ENCODE measurements at places on chromosomes 12 and 14. TPM values are rescaled to one million over a fixed set of nuclear protein-coding genes. Genes with fewer than 3 reads are reported as not detected.
A peak's percentile ranks its signal among the peaks of the same experiment; 100 is the strongest.

- no peak overlapping the region for H3K4me3 ChIP-seq
- H3K4me1 ChIP-seq: no peaks in the 10 kb centered on the region
- no peaks in the 10 kb centered on the region for H3K36me3 ChIP-seq
- no peak for DNase-seq
- H3K27me3 ChIP-seq: no peaks in the 10 kb centered on the region
Measured at GRCh38 chr12:103773109-103773910, 67.7 kb downstream of the NT5DC3 start.

CBX5 gene
- 21.6 TPM for total RNA-seq

DNA sequence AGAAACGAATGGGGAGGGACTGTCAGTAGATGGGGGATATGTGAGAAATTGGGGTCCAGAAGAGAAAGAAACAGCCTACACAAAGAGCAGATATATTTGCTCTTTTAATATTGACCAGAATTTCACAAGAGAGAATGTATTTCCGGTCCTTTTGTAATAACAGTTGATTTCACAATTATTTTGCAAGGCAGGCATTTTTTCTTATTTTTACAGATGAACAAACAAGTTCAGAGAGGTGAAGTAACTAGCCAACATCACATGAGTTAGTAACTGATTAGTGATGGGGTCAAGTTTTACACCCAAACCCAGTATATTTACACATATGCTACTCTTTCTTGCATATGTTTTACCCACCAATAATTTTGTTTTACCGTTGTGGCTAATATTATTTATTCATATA, 188.2 kb downstream of the NAV3 start:
- no peaks in the 10 kb centered on the region for H3K36me3 ChIP-seq
- H3K27me3 ChIP-seq: no peaks in the 10 kb centered on the region

GRCh38 chr14:56027916-56028712, 90.1 kb upstream of the PELI2 start:
- no peak overlapping the region for H3K4me3 ChIP-seq
- no peaks in the 10 kb centered on the region for H3K36me3 ChIP-seq
- no peak overlapping the region for H3K27ac ChIP-seq
- no peaks in the 10 kb centered on the region for H3K4me1 ChIP-seq
- H3K27me3 ChIP-seq: no peaks in the 10 kb centered on the region

DNA sequence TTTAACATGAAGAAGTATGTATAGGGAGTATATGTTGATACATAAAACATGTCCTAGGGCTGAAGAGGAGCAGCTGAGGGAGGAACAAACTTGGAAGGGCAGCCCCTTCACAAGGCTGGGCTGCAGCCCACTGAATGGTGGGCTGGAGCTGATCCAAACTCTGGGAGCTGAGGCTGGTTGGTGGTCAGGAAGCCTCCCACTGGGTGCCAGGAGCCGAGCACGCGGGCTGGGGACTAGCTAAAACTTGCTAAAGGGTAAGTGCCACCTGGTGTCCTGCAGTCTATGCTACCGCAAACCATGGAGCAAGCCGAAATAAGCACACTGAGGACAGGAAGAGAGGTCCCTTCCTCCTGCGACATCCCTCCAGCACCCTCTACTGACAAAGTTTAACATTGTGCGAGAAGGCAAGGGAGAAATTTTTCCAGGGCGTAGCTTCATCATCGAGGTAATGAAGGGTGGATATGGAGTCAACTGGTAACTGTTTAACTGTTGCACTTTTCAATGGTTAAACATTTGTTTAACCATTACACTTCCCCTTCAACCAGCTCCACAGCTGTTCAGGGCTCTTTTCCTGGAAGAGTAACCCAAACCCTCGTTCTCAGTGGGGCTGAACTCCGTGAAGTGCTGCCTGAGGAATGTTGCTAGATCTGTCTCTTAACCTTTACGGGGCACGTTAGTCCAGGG, 42.2 kb downstream of the EGLN3 start:
- H3K36me3 ChIP-seq: no peaks in the 10 kb centered on the region
- H3K27me3 ChIP-seq: no peaks in the 10 kb centered on the region
- no peak for DNase-seq
- no peak overlapping the region for H3K4me3 ChIP-seq
- H3K27ac ChIP-seq: no peak overlapping the region

- peaks cover 24% of the 10 kb centered on the region for H3K36me3 ChIP-seq
- H3K27ac ChIP-seq: peak within 1 kb of the TSS; percentile 44
- no peak for DNase-seq
- no peaks in the 10 kb centered on the region for H3K27me3 ChIP-seq
- H3K4me1 ChIP-seq: peaks cover 31% of the 10 kb centered on the region
Measured at GRCh38 chr12:53207042-53207441, at the start of gene ITGB7. Gene ITGB7, minus strand, starts transcription at chr12:53207251. Its CDS starts 6,808 bp downstream, at chr12:53200443.

DNA sequence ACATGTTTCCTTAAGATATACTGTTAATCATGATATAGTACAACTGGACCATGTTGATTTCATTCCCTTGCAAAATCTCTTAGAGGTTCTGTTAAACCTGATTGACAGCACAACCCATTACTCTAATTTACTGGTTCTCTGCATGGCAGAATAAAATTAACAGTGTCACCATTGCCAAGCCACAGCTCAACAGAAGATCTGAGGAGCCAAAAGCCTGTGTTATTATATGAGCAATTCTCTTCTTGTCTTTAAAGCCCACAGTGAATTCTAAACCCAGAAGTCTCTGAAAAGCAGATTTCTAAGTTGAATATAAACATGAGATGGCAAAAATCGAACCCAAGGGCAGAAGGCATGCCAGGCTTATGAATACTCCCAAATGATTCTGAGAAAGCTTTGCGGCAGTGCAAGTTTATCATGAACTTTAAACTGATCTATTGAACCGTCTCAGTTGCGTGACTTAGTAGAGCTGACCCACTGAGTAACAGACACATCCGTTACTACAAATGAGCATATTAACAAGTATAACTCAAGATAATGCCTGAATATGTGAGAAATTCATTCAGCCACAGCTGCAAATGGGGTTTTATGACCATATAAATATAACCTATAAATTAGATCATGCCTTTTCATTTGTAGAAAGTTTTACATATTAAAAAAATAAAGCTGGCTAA, 78.2 kb downstream of the IPO8 start:
- no peaks in the 10 kb centered on the region for H3K27me3 ChIP-seq
- H3K27ac ChIP-seq: no peak overlapping the region
- no peaks in the 10 kb centered on the region for H3K4me1 ChIP-seq
- no peaks in the 10 kb centered on the region for H3K36me3 ChIP-seq
- no peak overlapping the region for H3K4me3 ChIP-seq

JDP2 gene
- 66.5 TPM for total RNA-seq

GRCh38 chr12:102883204-102883799, 33.7 kb downstream of the PAH start:
- no peaks in the 10 kb centered on the region for H3K27me3 ChIP-seq
- no peak overlapping the region for H3K27ac ChIP-seq
- H3K4me3 ChIP-seq: no peak overlapping the region
- peaks cover 6% of the 10 kb centered on the region for H3K4me1 ChIP-seq

GRCh38 chr14:67251573-67252226, 10.5 kb downstream of the PALS1 start:
- H3K4me1 ChIP-seq: peaks cover 42% of the 10 kb centered on the region
- H3K36me3 ChIP-seq: no peaks in the 10 kb centered on the region
- no peak overlapping the region for H3K4me3 ChIP-seq
- no peak overlapping the region for H3K27ac ChIP-seq
- no peak for DNase-seq

ANKRD33 gene
- total RNA-seq: not detected

DNA sequence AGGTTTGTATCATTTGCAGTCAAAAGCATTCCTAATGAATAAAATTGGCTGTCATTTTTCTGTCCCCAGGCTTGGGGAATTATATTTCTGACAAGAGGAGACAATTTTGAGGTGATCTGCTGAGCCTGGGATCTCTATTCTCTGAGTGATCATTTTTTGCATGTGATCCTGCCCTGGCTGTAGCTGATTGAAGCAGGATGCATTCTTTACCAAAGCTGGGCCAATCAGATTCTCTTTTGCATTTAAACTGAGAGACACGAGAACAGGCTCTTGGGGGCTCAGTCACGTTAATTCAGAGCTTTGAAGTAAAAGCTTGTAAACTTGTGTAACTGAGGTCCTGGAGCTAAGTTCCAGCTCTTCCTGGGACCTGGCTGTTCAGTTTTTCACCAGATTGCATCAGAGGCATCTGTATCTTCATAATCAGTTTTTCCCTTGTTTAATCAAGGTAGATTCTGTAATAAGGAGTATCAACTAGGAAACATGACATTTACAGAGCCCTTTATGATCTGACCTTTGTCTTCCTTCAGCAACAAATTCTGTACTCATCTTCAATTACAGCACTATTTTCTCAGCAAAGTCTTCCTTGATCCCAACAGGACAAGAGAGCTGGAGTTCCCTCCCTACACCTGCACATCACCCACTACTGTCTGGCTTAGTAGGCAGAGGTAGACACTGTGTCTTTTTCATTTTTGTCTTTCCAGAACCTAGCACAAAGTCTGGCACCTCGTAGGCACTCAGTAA, 35.0 kb upstream of the MANSC4 start:
- H3K27me3 ChIP-seq: no peaks in the 10 kb centered on the region
- no peaks in the 10 kb centered on the region for H3K4me1 ChIP-seq
- H3K27ac ChIP-seq: no peak overlapping the region
- no peak overlapping the region for H3K4me3 ChIP-seq
- no peaks in the 10 kb centered on the region for H3K36me3 ChIP-seq
- no peak for DNase-seq

DNA sequence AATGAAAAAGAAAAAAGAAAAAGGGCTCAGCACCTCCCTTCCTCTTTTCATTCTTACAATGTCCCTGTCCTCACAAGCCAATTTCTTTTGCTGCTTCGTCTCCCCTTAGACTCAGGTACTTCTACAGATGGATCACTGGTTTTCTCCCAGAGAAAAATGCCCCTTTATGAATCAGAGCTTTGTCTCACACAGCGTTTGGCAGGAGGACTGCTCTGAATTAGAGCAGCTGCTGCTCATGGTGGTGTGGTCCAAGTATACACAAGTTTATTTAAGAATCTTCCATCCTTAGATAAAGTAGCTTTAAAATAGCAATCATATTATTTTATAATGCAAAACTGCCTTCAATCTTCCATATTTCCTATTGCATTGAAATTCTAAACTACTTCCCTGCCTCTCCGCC, 80.3 kb downstream of the SLC8A3 start:
- no peaks in the 10 kb centered on the region for H3K36me3 ChIP-seq
- no peaks in the 10 kb centered on the region for H3K27me3 ChIP-seq
- no peak for DNase-seq
- H3K4me1 ChIP-seq: no peaks in the 10 kb centered on the region
- H3K27ac ChIP-seq: no peak overlapping the region
- no peak overlapping the region for H3K4me3 ChIP-seq

CYP27B1 gene
- total RNA-seq: 1.7 TPM

ITGB7 gene
- total RNA-seq: 3.7 TPM

DNA sequence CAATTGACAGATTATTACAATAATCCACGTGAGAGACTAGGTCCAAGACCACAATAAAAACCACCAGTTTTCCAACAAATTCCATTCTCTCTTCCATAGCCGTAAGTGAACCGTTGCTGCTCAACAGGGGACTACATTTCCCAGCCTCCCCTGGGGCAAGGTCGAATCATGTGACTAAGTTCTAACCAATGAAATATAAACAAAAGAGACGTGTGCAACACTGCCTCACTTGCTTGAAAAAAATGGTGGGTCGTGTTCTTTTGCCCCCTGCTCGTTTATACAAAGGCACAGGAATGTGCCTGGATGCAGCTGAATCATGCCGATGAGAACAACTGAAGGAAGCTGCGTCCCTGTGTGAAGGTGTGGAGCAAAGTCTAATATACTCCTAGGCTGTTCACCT, 51.1 kb downstream of the HSPB8 start:
- no peaks in the 10 kb centered on the region for H3K4me1 ChIP-seq
- DNase-seq: no peak
- no peak overlapping the region for H3K4me3 ChIP-seq
- no peaks in the 10 kb centered on the region for H3K27me3 ChIP-seq
- no peaks in the 10 kb centered on the region for H3K36me3 ChIP-seq

ESR2 gene
- 2.2 TPM for total RNA-seq

DNA sequence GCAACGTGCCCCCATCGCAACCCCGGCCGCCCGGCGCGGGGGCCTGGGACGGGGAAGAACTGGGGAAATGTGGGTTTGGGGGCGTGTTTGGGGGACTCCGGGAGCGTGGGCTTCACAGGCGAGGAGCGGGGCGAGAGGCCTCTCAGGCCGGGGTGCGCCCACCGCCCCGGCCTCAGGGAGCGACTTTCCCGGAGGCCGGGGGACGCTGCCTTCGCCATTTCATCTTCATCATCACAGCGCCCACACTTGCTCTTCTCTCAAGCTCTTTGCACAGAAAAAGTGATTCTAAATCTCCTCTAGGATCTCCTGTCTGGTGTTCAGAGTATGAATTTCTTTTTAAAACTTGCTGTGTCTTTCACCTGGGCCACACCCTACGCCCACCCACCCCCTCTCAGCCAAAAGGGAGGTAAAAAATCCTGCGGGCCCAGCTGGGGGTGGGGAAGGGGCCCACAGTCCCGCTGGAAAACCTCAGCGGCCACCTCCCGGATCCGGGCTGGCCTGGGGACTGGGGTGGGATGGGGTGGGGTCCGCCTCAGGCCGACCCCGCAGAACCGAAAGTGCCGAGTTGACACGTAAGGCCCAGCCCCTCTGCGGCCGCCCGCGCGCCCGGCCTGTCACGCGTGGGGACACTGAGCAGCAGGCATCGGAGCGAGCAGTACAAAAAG, 7.4 kb downstream of the CDKN1B start:
- peaks cover 11% of the 10 kb centered on the region for H3K36me3 ChIP-seq
- H3K27me3 ChIP-seq: no peaks in the 10 kb centered on the region
- H3K4me3 ChIP-seq: peak overlapping the region; percentile 75
- DNase-seq: no peak
- peaks cover 46% of the 10 kb centered on the region for H3K4me1 ChIP-seq

ANO4 gene
- total RNA-seq: 0.74 TPM

MGP gene
- total RNA-seq: 1,065 TPM

DNA sequence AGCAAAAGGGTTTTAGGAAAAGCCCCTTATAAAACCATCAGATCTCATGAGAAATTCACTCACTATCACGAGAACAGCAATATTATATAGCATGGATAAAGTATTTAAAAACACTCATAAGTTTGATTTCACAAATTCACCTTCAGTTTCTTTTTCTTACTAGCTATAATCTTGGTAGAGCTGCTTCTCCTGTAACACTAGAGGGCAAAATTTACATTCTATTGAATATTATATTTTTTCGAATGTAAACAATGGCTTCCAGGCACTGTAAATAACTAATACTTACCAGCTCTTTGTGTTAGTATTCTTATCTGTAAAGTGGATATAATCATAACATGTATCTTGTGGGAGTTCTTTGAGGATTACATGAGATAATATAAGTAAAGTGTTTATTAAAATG, 259.6 kb downstream of the CCER1 start:
- no peak overlapping the region for H3K27ac ChIP-seq
- no peaks in the 10 kb centered on the region for H3K4me1 ChIP-seq
- no peaks in the 10 kb centered on the region for H3K36me3 ChIP-seq
- DNase-seq: no peak
- H3K4me3 ChIP-seq: no peak overlapping the region

PKP2 gene
- total RNA-seq: 16.2 TPM

BDKRB1 gene
- 2.5 TPM for total RNA-seq

- H3K27ac ChIP-seq: peak overlapping the region; percentile 57
- no peaks in the 10 kb centered on the region for H3K36me3 ChIP-seq
- H3K4me3 ChIP-seq: peak overlapping the region; percentile 81
- H3K4me1 ChIP-seq: peaks cover 33% of the 10 kb centered on the region
- DNase-seq: no peak
Measured at GRCh38 chr12:2959505-2960389, 550 bp downstream of the TEAD4 start.
